Heart left ventricle (tissue), 16 donors: ENCODE measurements at places on chromosomes 13 and 19. TPM values are rescaled to one million over a fixed set of nuclear protein-coding genes. Genes with fewer than 3 reads are reported as not detected.

IZUMO1 gene
- total RNA-seq: 0.52 TPM

CCDC194 gene
- total RNA-seq: 0.53 TPM

OR7C1 gene
- total RNA-seq: not detected

STAP2 gene
- total RNA-seq: 1.9 TPM
